CD4-positive, alpha-beta T cell treated with Interleukin-4 for 4 hours (primary cell): ENCODE measurements at places on chromosomes 4 and X.

DNA sequence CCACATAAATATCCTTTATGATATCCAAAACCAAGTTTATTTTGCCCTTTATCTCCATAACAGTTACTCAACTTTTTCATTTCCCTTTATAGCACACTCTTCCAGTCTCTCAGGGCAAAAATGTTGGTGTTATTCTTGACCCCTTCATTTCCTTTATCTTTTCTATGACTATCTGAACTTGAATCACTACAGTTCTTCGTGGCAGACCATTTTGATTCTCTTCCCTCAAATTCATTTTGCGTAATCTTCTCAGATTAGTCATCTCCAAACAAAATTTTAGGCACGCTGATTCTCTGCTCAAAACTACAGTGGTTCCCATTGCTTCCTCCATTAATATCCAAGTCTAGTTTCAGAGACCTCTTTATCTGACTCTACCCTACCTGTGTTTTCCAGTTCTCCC is 26.1 kb downstream of the RUFY3 start:
- DNase-seq = no peak

DNA sequence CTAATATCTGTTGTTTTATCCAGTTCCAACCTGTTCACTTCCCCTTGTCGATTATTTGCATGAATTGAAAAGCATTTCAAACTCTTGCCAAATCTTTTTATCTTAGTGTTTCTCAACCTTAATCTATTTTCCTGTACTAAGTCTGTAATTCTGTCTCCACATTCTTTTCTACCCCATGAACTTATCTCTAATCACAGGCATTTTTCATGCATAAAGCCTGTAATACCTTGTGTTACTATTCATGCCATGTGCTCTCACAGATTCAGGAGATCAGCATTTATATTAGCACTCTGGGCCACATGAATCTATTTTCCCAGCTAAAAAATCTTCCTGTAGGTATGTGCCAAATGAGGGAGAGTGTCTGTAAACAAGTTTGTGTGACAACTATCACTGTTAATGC is 1360.9 kb downstream of the STIM2 start:
- no peak for DNase-seq

DNA sequence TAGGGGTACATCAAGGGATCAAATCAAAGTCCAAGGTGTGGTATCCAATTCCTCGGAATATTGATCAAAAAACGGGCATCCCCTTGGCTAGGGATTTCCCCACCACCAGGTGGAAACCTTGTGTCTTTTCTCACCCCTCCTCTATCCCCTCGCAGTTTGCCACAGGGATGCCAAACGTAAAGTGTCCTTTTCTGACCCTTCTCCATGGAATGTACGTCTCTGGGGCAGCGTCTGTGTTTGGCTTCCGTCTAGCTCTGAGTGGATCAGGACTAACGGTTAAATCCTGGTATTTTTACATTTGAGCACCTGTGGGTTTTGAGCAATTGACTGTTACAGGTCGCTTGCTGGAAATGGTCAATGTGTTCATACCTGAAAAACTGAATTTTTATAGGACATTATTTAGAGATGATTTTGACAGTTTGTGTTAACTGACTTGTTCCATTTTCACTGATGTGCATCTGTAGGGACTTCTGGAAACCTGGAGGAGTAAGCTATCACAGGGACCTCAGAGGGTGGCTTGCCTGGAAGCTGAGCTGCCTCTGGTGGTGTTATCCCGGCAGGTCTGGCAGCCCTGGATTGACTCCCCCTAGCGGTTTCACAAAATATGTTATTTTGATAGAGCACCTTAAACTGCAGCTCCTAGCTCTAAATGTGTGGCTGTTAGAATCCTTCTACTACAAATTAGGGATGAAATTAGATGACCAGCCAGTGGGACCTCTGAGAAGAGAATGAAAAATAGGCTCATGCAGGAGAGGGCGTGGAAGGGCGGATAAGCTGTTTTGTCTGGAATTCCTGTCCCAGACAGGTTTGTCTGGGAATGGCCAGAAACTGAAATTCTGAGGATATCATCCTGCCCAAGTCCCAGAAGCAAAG is 8.8 kb upstream of the MGST2 start:
- DNase-seq = peak; percentile 64

GRCh38 chr4:42570221-42570620 is 86.7 kb downstream of the ATP8A1 start:
- DNase-seq = no peak

DNA sequence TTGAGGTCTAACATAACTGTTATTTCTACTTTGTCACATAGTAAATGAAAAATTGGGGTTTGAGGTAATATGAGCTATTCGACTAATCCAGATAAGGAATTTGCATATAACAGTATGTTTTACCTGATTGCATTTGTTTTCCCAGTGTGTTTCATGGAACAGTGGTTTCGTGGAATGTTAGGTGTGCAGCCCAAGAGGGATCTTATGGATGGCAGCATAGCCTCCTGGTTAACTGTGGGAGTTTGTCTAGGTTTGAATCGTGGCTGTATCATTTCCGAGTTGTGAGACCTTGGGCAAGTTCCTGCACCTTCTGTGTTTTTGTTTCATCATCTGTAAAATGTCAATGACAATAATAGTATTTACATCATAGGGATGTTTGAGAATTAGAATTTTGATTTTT is 7.9 kb downstream of the BMPR1B start:
- no peak for DNase-seq

DNA sequence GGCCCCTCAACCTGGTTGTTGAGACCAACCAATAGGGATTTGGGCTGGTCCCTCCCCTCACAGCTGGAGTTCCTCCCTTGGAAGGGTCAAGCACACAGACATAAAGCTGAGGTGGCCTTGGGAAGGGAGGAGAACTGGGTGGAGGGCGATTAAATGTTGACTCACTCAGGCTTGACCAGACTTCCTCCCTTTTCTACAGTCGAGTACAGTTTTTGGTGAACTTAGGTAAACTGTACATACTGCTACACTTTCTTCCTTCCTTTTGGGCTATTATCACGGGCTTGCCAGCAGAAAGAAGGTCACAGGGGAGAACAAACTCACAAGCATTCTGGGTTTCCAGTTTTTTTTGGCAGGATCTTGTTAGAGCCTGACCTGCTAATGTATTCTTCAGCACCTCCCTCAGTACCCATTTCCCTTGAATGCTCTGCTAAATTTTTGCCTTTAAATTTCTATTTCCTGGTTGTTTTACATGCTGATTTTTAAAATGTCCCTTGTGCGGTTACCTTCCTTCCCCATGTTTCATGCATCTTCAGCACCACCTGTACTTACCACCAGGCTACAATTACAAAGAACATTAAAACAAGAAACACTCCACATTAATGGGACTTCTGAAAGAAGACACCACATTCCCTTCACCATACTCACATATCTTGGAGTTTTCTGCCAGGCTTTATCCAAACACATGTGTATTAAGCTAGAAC is 135.2 kb upstream of the RASGEF1B start:
- no peak for DNase-seq

GRCh38 chrX:41737065-41737464 is 13.1 kb downstream of the GPR82 start:
- peak; percentile 17 for DNase-seq

- DNase-seq = no peak
Measured at GRCh38 chr4:5218376-5219069, 167.2 kb downstream of the STK32B start.

GRCh38 chr4:103118166-103118565 is 18.5 kb upstream of the BDH2 start:
- no peak for DNase-seq

DNA sequence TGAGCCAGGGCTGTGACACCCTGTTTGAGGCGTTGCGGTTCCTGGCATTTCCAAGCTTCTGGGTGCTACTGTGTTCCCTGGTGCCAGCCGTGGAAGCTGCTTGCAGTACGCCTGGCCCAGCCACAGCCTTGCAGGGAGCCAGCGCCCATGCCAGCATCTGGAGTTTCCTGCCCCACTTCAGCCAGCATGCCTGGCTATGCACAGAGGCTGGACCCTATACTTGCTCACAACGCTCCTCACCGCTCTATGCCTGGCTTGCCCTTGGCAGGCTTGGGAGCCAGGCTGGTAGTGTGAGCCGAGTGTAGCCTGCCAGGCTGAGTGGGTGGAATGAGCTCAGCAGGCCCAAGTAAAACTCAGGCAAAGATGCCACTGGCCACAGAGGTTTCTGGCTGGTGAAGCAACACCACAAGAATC is 22.4 kb downstream of the PRRG1 start:
- no peak for DNase-seq

DNA sequence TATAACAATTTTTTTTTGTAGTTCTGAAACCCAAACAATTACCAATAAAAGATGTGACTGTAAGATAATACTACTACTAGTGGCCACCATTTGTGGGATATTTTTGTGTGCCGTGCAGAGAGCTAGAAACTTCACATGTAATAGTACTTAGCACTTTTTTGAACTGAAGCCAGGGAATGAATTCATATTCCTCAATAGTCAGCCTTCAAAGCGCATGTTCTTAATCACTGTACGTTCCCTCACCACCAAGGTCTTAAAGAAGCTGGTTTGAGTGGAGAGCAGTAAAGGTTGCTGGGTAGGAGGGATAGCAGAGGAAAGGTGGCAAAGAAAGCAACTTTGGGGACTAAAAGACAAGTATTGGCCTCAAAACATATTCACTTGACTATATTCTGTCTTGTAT is 9.6 kb upstream of the RUFY3 start:
- no peak for DNase-seq

- DNase-seq = no peak
Measured at GRCh38 chrX:27599928-27600327, 9.8 kb downstream of the DCAF8L2 start.

DNA sequence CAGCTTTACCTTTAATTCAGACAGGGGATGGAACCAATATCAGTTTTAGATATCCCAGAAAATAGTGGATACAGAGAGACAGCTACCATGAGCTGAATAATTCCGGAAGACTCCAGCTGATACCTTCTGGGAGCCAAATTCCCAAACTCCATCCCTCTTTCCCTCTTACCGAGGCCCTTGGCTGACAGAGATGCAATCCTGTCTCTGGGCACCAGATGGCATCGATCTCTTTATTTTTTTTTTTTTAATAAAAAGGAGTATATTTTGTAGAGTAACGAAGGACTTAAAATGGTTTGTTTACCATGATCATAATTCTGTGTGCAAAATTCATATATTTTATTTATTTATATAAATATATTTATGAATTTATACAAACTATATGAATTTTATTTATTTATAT is 31.0 kb downstream of the RAB40A start:
- no peak for DNase-seq

GRCh38 chrX:104427073-104427472 is 138.9 kb upstream of the IL1RAPL2 start:
- no peak for DNase-seq

GRCh38 chr4:7531640-7531994 is 96.9 kb upstream of the PSAPL1 start:
- no peak for DNase-seq

DNA sequence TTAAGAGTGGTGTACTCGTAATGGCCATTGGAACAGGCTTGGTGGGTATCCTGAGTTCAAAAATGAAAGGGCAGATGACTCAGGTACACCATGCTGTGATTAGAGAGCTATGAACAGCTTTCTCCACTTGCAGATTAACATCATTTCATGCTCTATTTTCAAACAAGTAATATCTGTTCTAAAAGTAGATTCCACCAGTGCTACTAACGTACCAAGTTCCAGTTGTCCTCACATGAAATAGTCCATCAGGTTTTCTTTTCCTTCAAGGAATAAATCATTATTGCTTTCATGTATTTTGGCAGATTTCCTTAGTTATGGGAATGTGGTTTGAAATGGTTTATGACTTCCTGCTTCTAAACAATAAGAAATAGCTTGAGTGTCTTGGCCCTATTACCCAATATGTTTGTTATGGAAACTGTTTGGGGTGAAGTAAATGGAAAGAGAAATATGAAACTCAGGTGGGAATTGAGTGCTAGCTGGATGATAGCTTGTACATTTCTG is 49.9 kb downstream of the PCDH7 start:
- no peak for DNase-seq

- peak; percentile 54 for DNase-seq
Measured at GRCh38 chrX:119755981-119756533, 2.3 kb upstream of the SOWAHD start.

DNA sequence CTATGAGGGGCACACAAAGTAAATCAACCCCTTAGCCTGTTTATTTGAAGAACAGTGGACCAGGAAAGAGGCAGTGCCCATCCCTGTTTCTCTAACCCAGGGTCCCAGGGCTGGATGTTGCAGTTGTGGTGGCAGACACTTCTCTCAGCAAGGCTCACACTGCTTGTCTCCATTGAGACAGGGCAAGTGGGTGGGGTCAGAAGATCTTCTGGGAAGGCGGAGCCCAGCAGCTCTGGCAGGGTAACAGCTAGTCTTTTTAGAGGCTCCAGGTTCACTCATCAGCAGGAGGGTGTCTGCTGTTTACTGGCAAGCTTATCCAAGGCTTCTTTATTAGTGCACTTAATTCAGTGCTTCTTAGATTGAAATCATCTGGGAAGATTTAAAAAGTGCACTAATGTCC is 659.8 kb upstream of the DIPK2B start:
- DNase-seq = no peak

DNA sequence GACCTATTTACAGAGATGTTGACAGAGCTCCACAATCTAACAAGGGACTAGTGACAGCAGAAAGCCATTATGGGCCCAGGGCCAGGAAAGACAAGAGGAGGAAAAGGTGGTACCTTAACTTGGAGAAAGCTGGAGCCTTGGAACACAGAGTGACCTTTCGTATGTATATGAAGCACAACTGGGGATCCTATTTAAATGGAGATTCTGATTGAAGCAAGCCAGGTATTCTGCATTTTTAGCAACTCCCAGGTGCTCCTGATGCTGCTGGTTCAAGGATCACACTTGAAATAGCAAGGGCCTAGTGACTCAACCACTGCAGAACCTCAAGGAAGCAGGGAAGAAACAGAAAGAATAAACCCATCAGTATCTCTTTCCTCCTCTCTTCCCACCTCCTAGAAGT is 99.4 kb downstream of the TMEM47 start:
- no peak for DNase-seq
